Left forelimb (tissue), 1 donor: ENCODE measurements at places on chromosomes 2 and 18.

GRCh38 chr2:85596026-85596333 lies 435 bp downstream of the RNF181 start:
- DNase-seq, result no peak

DNA sequence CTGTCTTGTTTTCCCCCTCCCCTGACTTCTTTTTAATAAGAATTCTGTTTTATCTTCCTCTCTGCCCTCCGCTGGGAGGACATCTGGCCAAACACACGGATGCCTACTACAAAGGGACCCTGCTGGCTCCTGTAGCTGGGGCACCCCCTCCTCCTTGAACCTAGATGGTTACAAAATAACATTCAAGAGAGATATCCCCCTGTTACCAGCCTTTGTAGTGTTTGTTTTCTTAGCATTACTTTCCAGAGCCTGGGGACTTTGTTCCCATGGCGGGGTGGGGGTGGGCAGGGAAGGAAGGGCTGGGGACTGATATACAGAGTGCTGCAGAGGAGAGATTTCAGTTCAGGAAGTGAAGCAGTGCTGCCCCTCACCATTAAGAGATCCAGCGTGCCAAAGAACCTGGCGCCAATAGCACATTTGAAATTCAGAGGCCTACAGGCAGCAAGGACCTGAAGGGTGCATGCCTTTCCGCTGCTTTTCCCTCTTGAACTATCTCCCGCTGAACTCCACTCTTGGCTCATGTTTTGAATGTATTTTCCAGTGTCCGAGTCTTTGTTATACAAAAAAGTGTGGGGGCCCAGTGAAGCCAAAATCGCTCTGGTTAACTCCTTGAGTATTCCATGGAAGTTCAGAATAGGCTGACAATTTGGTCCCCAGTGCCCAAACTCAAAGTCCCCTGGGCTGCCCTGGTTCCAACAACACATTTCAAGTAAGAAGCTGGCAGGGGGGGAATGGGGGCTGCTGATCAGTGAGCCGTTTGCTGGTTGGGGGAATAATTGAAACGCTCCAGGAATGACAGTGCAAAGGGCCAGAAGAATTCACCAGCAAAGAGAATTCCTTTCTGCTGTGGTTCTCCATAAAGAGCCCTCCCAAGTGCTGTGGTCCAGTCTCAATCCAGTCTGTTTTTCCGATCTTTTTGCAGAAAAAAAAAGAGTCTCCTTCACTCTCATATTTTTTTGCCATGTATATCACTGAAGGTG lies 94.8 kb upstream of the THOC1 start:
- DNase-seq, result peak; percentile 75

DNA sequence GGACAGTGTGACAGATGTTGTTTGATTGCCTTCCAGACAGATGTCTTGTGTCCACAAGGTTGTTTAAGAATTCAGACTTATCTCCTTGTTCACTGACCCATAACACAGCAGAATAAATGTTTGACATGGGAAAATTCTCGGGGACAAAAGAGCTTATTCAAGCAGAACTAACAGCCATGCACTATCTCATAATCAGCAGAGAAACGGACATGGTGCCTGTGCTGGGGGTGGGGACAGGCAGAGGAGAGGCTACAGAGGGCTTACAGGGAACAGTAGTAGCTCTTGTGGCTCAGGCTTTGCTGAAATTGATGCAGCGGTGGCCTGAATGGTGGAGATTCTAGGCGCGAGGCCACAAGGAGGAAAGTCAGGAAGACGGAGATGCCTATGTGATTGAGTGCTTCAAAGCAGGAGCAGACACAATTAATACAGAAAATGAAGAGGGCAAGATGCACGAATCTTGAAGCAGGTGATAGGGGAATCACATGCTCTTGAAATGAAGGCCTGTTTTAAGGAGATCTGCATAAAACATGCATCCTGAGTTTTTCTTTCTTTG lies 62.0 kb upstream of the CAB39 start:
- DNase-seq, result no peak

DNA sequence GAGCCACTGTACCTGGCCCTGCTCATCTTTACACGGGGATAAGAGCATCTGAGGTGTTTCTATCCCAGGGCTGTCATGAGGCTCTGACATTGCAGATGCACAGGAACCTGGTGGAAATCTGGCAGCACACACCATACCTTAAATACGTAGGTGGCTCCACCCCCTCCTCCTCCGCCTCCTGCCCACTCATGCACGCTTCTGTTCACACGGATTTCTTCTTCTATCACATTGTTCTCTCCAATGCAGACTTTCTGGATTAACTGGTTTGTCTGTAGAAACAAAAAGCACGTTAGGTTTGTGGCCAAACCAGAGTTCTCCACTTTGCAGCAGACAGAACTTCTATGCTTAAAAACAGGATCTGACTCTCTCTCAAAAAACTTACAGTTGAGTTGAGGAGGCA lies 118.2 kb downstream of the CLIP4 start:
- no peak for DNase-seq

- no peak for DNase-seq
Measured at GRCh38 chr18:9364242-9364641, 29.7 kb downstream of the TWSG1 start.

DNA sequence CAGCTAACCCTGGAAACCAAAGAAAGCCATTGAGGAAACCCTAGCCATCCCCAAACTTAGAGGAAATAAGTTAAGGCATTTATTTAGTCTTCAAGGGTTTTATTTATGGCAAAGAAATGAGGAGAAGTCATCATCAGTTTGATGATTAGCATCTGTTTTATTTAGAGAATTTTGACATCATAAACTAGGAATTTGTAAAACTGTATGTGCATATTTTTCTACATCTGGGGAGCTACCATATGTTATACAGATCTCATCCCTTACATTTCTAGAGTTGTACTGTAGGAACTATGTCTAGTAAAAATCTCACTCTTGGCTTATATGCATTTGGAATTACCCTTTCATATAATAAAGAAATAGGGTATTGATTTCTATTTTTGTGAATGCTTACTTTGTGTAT lies 48.7 kb downstream of the FMNL2 start:
- no peak for DNase-seq

DNA sequence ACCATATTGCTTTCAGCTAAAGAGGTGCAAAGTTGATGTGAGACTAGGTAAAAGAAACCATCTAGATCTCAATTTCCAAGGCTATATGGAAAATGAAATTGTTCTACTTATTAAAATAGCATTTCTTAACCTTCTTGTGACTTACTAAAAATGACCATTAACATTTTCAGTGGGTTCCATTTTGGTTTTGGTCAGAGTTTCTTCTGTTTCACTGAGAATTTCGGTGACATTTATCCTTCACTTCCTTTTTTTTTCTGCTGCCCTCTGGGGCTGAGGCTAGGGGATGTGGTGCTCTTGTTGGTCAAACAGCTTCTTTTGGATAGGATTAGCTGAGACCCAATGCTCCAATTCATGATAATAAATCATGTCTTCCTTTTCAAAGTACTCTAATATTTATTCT lies 44.3 kb upstream of the REL start:
- no peak for DNase-seq

DNA sequence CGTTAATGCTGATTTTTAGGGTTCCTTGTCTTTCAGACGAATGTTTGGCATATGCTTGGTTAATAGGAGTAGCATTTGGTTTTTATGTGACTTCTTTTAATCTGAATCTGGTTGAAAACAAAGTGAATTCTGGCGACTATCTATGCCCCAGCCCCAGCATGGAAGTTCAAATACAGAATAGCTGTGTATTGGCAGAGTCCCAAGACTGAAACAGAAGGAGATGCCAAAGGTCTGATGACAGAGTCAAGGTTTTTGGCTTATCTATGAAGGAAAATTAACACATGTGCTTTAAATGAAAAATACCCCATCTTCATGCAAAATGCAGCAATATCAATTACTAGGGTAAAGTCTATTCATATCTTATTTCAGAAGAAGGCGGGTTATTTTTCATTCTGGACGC lies 734.8 kb upstream of the NXPH2 start:
- DNase-seq, result no peak

- no peak for DNase-seq
Measured at GRCh38 chr2:11920993-11921583, 174.7 kb downstream of the LPIN1 start.

GRCh38 chr2:133835821-133836619 lies 267.8 kb upstream of the NCKAP5 start:
- DNase-seq, result no peak

GRCh38 chr2:157825885-157826284 lies 50.2 kb downstream of the ACVR1 start:
- DNase-seq, result no peak

DNA sequence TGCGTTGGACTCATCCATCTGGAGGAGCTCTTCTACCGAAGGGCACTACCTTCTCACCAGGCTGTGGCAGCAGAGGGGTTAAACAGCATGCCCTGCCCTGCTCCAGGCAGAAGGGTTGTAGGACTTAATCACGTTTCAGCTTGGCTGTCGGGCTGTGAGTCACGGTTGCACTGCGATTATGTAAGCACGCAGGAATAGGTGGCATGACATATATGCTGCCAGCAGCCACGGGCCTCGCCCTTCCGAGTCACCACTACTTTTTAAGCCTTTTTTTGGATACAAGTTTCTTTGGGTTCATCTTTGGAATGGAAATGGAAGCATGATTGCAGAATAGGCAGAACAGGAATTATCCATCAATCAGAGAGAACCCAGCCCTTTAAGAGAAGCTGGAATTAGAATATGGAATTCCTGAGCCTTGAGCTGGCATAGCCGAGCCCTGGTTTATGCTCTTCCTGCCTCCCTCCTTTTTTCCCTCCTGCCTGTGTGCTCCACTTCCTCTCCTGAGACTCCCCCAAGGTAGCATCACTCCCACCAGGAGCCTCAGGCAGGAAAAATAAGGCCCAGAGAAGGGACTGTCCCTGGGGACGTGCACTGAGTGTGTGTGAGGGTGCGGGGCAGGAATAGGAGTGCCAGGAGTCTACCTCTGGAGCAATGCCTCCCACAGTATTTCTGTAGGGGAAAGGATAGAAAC lies 86.8 kb downstream of the SEMA4F start:
- DNase-seq, result no peak

DNA sequence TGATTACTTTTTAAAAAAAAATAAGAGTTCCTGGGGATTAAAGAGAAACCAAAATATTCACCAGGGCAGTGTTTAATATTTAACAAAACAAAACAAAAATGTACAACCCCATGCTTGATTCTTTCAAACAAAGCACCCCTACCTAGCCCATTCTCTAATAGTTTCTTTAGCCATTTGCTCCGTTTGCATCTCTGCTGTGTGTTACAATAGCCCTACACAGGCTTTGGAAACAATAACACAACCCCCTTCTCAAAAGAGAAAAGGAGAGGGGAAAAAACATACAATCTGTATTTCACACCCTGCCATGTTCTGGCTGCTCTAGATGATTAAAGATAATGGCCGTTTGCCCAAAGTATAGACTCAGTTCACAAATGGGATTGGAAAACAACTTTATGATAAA lies 302.9 kb downstream of the CPS1 start:
- no peak for DNase-seq

DNA sequence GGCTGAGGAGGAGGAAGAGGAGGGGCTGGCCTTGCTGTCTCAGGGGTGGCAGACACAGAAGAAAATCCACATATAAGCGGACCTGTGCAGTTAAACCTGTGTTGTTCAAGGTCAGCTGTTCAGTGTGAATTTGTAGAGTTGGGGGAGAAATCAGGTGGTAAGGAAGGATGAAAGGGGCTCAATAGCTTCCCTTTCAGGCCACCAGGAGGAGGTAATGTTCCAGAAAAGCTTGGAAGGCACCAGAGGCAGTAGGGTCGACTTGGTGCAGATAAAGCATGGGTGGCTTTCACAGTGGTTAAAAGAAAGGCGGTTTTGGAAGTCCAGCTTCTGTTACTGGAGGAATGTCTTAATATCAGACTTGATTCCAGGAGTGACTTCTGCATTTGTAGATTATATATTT lies 167.4 kb downstream of the THSD7B start:
- DNase-seq, result no peak

GRCh38 chr2:178976351-178976750 lies 73.6 kb downstream of the CCDC141 start:
- DNase-seq, result no peak

- no peak for DNase-seq
Measured at GRCh38 chr2:142119347-142119746, 11.5 kb downstream of the LRP1B start.

- DNase-seq, result no peak
Measured at GRCh38 chr2:152348388-152348787, 13.4 kb downstream of the FMNL2 start.

GRCh38 chr18:51908598-51908944 lies 431.4 kb upstream of the DCC start:
- DNase-seq, result no peak

DNA sequence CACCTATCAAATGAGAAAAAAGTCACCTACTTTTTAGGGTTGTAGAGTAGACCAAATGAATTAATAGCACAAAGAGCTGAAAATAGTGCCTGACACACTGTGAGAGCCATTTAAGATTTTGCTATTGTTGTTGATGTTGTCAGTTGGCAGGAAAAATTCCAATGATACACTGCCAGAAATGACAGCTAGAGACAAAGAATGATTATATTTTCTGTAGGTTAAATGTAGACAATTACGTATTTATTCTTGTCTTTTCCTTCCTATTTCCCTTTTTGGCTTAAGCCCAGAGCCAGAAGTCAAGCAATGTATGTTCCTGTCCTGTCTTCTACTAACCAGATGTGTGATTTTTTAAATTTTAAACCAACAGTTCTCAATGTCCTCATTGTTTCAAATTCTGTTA lies 17.2 kb downstream of the NRXN1 start:
- DNase-seq, result no peak

- no peak for DNase-seq
Measured at GRCh38 chr2:15511686-15512085, 49.4 kb downstream of the NBAS start.

GRCh38 chr2:41955316-41956043 lies 92.3 kb upstream of the PKDCC start:
- peak; percentile 14 for DNase-seq

- DNase-seq, result peak; percentile 70
Measured at GRCh38 chr2:138780446-138780880, 273 bp upstream of the NXPH2 start.

DNA sequence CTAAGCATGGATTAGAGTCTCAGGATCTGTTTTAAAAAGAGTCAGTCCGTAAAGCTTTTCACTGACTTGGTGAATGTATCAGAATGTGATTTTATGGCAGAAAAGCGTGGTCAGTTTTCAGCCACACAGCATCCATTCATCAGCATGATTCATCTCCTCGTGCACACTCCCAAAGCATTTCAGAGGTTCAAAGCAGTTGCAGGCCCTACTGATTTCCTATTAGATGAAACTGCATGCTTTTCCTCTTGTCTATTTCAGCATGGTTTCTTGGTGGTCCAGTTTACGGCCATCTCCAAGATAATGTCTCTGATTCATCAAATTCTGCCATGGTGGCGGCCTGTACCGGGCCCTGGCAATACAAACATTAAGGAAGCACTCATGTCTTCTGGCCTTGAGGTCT lies 4.8 kb upstream of the PARD6G start:
- DNase-seq, result no peak

DNA sequence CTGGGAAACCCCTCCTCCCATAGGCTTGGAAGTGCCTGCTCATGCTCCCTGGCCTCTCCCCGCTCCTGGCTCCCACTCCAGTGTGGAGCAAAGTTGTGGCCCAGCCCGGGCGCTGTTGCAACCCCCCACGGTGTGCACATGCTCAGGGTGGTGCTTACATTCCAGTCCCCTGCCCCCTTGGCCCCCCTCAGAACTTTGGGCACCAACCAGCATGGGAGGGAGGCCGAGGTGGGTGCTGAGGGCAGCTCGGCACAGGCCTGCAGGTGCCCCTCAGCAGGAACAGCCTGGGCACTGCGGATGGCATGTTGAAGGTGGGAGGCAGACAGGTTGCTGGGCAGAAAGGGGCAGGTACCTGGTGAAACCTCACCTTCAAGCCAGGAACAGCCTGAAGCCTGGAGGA lies 125.3 kb downstream of the ARHGAP28 start:
- no peak for DNase-seq
